ENCODE measurements at places on chromosomes 11 and 22. TPM values are rescaled to one million over a fixed set of nuclear protein-coding genes. Genes with fewer than 3 reads are reported as not detected.

DNA sequence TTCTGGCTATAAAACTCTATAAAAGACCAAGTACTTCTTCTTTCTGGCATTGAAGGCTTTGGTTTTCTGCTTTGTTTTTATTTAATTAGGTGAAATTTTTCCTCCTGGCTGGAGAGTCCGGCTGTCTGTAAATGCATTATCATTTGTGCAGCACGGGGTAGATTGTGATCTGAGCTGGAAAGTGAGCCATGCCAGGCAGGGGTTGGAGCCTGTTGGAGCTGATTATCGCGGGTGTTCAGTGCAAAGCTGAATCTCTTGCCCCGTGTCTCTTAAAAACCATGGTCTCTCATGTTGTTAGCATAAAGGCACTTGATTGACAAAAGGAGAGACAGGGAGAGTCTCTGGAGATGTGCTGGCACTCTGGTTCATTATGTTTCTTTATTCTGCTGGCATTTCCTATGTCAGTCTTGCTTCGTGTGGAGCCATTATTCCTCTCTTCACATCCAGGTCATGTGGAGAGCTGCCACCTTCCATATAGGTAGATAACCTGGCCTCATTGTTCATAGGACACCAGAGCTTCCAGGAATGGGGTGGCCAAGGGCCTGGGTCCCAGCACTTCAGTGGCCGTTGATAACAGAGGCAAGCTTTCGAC is 75.2 kb downstream of the LDLRAD3 start:
- no peak for DNase-seq

Gene IGLL1
- not detected for total RNA-seq

Gene KCNQ1
- total RNA-seq, result 40.0 TPM

Gene RHOD
- 62.5 TPM for total RNA-seq

Gene RBMXL2
- not detected for total RNA-seq

- DNase-seq, result no peak
Measured at GRCh38 chr11:114230031-114230704, 66.0 kb upstream of the NNMT start.

GRCh38 chr11:133202816-133203215 is 329.5 kb downstream of the OPCML start:
- no peak for DNase-seq

Gene FAM227A
- 0.27 TPM for total RNA-seq

GRCh38 chr11:3203221-3204043 is 15.2 kb downstream of the MRGPRG start:
- no peak for DNase-seq

- DNase-seq, result peak; percentile 68
Measured at GRCh38 chr22:36027935-36028645, 534 bp downstream of the RBFOX2 start.

- DNase-seq, result no peak
Measured at GRCh38 chr11:50187220-50187619, 154.5 kb downstream of the OR4C45 start.

- no peak for DNase-seq
Measured at GRCh38 chr11:134503596-134503995, 91.6 kb upstream of the B3GAT1 start.

Gene P2RX6
- total RNA-seq, result 2.8 TPM

DNA sequence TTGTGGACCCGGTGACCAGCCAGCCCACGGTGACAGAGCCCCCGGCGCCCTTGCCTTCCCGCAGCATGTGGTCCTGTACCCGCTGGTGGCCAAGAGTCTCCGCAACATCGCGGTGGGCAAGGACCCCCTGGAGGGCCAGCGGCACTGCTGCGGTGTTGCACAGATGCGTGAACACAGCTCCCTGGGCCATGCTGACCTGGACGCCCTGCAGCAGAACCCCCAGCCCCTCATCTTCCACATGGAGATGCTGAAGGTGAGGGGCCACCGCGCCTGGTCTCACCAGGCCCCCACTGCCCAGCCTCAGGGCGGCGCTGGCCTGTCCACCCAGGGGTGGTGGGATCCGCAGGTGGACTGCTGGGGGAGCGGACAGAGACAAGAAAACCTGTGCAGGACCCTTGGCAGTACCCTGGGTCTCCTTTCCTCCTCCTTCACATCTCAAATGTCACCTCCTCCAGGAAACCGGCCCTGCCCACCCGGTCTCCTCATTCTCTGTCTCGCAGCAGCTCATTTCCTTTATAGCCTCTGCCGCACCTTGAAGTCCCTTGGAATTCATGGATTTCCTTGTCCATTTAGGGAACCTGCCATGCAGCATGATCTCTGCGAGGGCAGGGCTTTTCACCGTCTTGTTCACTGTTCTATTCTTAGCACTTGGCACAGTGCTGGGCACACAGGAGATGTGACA is 6.5 kb downstream of the AIP start:
- DNase-seq, result no peak

Gene SLC29A2
- total RNA-seq, result 16.8 TPM

DNA sequence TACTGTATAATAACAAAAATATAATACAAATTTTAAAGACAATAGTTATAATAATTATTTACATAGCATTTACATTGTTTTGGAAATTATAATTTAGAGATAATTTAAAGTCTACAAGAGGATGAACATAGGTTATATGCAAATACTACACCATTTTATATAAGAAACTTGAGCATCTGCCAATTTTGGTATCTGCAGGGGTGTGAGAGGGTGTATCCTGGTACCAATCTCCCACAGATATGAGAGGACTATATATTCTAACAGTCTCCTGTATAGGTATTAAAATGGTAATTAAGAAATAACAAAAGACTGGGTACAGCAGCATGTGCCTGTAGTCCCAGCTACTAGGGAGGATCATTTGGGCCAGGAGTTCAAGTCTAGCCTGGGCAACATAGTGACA is 134.4 kb downstream of the APOL5 start:
- DNase-seq, result no peak

GRCh38 chr22:17999851-18000250 is 24.5 kb downstream of the MICAL3 start:
- DNase-seq, result no peak
